Spleen (tissue), 13 donors: ENCODE measurements at places on chromosomes 13 and 19. TPM values are rescaled to one million over a fixed set of nuclear protein-coding genes. Genes with fewer than 3 reads are reported as not detected.
A peak's percentile ranks its signal among the peaks of the same experiment; 100 is the strongest.

- DNase-seq: no peak
Observed at GRCh38 chr13:20099319-20099718, 61.5 kb downstream of the GJA3 start.

The FGF22 gene
- 0.27 TPM for total RNA-seq

DNA sequence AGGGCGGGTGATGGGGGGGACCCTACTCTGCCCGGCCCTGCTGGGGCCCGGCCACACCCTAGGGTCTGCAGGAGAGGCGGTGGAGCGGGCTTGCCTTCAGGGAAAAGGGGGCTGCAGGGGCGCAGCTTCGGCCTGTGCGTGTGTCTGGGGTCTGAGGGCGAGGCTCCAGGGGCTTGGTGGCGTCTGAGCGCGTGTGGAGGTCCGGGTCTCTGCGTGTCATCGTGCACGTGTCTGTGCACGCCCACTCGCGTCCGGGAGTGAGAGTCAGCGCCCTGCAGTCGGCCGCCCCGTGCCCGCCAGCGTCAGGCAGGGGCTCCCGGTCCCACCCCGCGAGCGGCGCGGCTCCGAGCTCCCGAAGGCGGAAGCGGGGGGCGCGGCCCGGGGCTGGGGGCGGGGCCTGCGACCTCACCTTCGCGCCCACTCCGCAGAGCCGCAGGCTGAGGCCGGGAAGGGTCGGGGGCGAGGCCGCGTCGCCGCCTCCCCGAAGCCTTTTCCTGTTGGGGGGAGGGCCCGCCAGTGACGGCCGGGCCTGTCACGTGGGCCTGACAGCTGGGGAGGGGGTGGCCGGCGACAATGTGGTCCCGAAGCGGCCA, at the start of gene ARHGAP45:
Gene ARHGAP45 (plus strand): TSS at position 420 of the 593 bp plus-strand sequence. CDS start 239 bp downstream, outside the sequence.
- peak; percentile 96 for DNase-seq

The ZNF222 gene
- 5.5 TPM for total RNA-seq

The APC2 gene
- 0.07 TPM for total RNA-seq

- no peak for DNase-seq
Observed at GRCh38 chr19:51346742-51347141, 4.8 kb upstream of the VSIG10L start.

GRCh38 chr13:21055511-21056045, 5.8 kb downstream of the LATS2 start:
- no peak for DNase-seq

GRCh38 chr13:32998966-32999365, 17.3 kb upstream of the KL start:
- no peak for DNase-seq

The ZNF681 gene
- total RNA-seq: 6.8 TPM

The NANOS3 gene
- total RNA-seq: not detected

The PGLYRP1 gene
- total RNA-seq: 48.0 TPM

- no peak for DNase-seq
Observed at GRCh38 chr19:48553676-48554384, 1.9 kb downstream of the SULT2B1 start.

DNA sequence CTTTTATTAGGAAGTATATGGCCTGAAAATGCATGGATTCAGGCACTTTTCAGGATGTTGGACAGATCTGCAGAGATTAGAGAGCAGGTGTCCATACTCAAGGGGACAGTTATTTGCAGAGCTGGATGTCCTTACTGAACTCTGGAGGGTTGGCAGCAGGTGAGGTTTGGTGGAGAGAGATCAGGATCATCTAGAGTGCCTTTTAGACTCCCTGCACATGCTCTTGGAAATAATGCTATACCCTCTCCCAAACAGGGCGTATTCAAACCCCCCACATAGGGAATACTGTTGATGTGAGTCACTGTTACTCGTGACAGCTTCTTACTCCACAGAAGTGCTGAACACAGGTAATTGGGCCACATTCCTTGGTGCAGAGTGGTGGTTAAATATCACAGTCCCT, 725.7 kb upstream of the SGCG start:
- no peak for DNase-seq

GRCh38 chr13:28056970-28057712, 43.2 kb downstream of the FLT3 start:
- DNase-seq: no peak

DNA sequence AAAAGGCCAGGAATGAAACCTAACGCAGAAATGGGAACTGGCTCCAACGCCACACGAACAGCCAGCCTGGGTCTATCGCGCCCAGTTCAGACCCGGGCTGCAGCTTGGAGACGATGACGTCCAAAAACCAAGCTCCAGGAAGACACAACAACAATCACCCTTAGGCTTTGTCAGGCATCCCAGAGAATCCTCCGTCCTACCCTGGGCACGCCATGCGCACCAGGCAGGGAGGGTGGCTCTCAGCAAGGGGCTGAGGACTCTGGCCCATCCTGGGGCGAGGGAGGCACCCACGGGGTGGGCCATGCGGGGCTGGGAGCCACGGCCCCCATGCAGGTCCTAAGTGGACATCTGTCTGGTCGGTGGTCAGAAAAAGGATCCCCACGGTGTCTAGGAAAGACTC, 9.0 kb downstream of the RASA3 start:
- no peak for DNase-seq

DNA sequence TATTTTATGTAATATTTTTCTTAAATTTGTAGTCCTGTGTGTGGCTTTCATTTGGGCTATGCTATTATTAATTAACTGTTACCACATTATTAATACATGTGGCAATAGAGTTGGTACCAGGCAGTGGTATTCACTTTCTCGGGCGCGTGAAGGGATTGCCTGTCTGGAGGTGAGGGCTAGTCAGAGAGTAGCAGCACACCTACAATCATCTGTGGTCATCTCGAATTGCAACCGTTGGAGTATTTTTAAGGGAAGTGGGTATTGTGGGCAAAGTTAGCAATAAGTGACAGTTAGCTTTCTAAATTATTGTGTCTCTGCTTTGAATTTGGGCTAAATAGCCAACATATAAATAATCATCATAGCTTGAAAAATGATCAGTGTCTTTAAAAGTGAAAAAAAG, 20.0 kb upstream of the GPR18 start:
- no peak for DNase-seq

The ASF1B gene
- 13.2 TPM for total RNA-seq

GRCh38 chr19:18205200-18205892, 1.5 kb upstream of the RAB3A start:
- peak; percentile 94 for DNase-seq

DNA sequence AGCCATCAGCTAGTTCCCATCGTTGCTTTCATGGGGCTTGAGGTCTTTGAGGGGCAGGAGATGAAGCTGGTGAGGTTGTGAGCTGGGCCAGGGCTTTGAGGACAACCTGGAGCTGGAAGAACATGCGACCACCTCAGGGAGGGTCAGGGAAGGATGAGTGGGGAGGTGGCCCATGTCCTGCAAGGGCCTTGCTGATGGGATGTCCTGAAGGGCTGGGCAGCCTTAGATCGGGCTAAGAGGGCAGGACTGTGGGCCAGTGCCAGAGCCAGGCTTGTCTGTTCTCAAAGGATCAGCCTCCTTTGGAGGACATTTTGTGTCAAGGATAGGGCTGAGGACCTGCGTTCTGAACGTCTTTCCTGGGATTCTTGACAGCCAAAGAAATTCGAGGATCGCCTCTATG, 10.5 kb downstream of the CYTH2 start:
- no peak for DNase-seq

The KLK8 gene
- total RNA-seq: not detected

- DNase-seq: no peak
Observed at GRCh38 chr19:13026462-13027370, 31.4 kb downstream of the NFIX start.

DNA sequence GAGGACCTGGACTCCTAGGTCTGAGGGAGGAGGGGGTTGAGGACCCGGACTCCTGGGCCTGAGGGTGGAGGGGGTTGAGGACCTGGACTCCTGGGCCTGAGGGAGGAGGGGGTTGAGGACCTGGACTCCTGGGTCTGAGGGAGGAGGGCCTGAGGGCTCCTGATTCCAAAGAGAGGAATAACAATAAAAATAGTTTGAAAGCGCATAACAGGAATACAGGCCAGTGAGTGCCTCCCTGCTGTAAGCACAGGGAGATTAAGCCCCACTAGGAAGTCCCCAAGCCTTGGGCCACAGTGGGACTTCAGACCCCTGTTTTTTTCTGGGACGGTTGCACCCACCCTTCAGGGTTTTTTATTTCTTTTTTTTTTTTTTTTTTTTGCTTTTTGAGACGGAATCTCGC, 1.2 kb upstream of the SBK2 start:
- DNase-seq: no peak

- no peak for DNase-seq
Observed at GRCh38 chr19:11102944-11103343, 13.7 kb downstream of the LDLR start.

The ALKBH7 gene
- total RNA-seq: 39.9 TPM

DNA sequence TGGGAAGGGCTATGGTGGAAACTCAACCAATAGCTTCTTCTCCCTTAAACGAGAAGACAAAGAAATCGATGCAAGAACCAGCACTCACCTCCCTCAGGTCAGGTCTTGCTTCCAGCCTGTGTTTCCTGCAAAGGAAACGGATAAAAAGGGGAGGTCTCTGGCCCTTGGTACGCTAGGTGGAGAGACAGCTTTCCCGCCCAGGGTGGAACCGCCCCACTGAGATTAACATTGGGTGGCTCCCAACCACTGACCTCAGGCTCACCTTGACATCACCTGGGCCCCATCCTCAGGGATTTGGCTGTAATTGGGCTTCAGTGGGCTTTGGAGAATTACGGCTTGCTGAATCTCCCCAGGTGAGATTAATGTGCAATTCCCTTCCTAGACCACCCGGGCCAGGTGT, at the start of gene NLRP7:
Gene NLRP7 (minus strand): TSS at position 150 of the 400 bp plus-strand sequence.
- no peak for DNase-seq

The KANK3 gene
- total RNA-seq: 59.3 TPM

The SELENOV gene
- not detected for total RNA-seq

The SIGLEC11 gene
- 18.7 TPM for total RNA-seq

GRCh38 chr19:50428772-50429463, 3.8 kb upstream of the MYBPC2 start:
- no peak for DNase-seq

DNA sequence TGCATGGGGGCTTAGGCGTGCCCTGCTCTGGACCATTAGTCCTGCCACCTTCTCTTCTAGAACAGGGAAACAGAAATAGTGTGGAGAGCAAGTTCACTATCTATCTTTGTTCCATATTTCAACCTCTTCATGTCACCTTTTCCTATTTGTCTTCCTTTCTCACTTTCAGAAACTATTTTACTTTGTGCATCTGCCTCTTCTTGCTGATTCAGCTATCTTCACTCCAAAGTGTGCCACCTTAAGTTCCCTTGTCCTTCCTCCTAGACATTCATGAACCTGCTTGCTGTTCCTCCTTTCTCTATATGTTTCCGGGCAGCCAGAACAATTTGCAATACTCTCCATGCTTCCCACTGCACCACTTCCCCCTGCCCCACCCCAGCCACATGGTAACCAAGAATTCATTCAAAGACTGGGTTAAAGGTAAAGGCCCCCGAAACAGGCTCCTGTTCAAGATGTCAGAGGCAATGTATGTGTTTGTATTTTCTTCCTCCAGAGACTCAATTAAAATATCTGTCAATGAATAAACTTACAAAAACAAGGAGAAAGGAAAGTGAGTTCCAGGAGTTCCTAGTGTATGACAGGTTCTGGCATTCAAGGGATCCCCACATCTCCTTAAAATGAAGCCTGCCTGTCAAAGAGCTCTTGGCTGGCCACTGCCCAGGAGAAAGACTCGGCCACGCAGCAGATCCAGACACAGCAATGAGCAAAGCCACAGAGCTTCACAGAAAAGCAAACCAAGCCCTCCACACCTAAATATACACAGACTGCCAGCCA, 268.1 kb downstream of the DNAJC15 start:
- no peak for DNase-seq

- DNase-seq: no peak
Observed at GRCh38 chr13:109959903-109960302, 173.5 kb upstream of the IRS2 start.

DNA sequence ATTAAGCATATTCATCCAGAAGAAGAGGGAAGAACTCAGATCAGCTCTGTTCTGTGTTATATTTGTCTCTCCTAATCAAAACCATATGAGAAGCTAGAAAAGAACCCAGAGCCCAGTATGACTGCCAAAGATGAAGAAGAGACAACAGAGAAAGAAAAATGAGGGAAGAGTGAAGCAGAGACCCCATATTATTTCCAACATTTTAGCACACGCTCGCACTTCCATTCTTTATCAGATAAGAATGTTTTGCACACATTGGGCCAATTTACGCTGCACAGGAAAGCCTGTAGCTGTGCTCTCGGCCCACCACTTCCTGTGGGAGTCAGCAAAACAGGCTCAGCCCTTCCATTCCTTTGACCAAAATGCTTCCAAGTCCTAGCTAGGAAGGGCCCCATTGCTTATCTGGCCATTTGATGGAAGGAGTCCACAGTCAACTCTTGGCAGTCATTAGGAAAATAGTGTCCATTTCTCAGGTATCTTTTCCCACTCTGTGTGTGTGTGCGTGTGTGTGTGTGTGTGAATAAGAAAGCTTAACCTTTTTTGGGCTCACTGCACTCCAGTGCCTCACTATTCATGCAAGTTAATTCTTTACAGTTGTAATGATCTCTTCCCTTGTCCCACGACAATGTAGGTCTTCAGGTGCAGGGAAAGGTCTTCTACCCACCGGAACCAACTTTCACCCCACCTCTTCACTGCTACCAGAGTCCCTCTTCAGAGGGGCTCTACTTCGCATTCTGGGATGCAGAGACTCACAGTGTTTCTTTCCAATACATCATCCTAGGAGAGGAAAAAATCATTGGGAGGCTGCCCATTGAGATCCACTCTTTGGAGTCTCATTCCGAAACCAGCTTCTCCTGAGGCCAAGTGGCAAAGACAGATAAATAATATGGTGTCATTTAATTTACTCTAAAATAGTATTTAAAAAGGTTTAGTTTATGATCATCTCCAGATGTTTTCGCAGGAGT, 237.5 kb downstream of the COG6 start:
- DNase-seq: no peak

GRCh38 chr13:106311004-106311403, 224.5 kb downstream of the EFNB2 start:
- DNase-seq: no peak

The DAND5 gene
- not detected for total RNA-seq

The CCDC106 gene
- total RNA-seq: 13.5 TPM

The FBXO27 gene
- total RNA-seq: 0.37 TPM

The SIGLEC5 gene
- not detected for total RNA-seq

- DNase-seq: no peak
Observed at GRCh38 chr19:45492627-45493470, 4.0 kb downstream of the RTN2 start.

DNA sequence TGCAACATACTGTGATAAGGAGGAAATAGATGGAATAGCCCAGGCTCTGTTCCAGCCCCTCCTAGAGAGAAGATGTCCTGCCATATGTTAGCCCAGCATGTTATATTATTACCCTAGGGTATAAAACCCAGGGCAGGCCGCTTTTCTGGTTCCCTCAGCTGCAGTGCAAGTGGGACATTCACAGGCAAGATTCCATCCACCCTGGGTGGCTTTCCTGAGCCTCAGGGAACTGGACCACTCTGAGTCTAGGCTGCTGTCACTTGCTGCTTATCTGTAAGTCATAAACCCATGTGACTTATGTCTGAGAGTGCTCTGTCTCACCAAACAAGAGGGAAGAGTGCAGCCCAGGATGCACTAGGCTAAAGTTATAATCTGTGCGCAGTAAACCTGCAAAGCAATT, 413.2 kb downstream of the MZT1 start:
- no peak for DNase-seq

GRCh38 chr19:35975608-35976214, 19.3 kb upstream of the SDHAF1 start:
- no peak for DNase-seq

- DNase-seq: peak; percentile 67
Observed at GRCh38 chr19:6707658-6708018, 12.8 kb downstream of the C3 start.

GRCh38 chr19:45153339-45154063, 7.3 kb downstream of the NKPD1 start:
- no peak for DNase-seq

The FCGBP gene
- total RNA-seq: 10.7 TPM

GRCh38 chr13:53073711-53074110, 45.1 kb downstream of the OLFM4 start:
- no peak for DNase-seq
